Tongue (tissue), 3 donors: ENCODE measurements at places on chromosomes 13 and 19. TPM values are rescaled to one million over a fixed set of nuclear protein-coding genes. Genes with fewer than 3 reads are reported as not detected.

Gene ADGRE3
- total RNA-seq, result not detected

Gene VWA8
- total RNA-seq, result 43.3 TPM

Gene SERTM1
- total RNA-seq, result not detected

Gene LILRA6
- not detected for total RNA-seq

Gene ADAMTSL5
- 9.0 TPM for total RNA-seq

Gene ZNF536
- 8.3 TPM for total RNA-seq

Gene TNFSF9
- total RNA-seq, result 0.62 TPM

Gene C13orf42
- not detected for total RNA-seq

Gene FCER2
- not detected for total RNA-seq

Gene IGSF23
- total RNA-seq, result not detected

Gene FBXO17
- 35.2 TPM for total RNA-seq

Gene ZIM2
- 6.1 TPM for total RNA-seq

DNA sequence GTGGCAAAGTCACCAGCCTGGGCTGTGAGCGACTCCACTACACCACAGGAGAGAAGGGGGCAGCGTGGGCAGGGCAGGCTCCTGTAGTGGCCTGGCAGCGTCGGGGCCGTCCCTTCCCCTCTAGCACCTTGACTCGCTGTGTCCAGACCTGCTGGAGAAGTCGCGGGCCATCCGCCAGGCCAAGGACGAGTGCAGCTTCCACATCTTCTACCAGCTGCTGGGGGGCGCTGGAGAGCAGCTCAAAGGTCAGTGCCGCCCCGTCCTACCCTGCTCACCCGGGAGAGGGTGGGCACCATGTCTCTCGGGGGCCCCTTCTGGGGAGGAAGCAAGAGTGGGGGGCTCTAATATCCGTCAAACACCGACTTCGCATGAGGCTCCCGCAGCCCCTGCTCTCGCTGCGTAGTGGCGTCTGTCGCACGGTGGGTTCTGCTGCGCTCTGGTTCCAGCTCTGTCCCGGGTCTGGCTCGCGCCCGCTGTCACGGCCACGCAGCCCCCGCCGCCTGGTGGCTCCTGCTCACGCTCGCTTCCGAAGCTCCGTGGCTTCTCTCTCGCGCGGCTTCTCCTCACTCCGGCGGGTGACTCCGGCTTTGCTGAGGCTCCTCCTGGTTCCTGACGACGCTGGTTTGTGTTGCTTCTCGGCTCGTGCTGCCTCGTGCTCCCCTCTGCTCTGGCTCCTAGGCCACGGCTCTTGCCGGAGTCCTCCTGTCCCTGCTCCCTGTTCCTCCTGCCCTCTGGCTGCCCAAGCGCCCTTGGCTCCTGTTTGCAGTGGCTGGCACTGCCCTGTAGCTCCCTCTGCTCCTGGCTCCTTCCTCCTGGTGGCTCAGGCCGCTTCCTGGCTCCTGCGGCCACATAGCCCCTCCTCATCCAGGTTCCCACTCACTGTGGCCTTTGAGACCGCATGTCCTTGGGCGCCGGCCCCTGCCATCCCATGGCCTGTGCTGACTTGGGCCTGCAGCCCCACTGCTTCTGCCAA, 27.2 kb downstream of the MYH14 start:
- DNase-seq, result no peak

DNA sequence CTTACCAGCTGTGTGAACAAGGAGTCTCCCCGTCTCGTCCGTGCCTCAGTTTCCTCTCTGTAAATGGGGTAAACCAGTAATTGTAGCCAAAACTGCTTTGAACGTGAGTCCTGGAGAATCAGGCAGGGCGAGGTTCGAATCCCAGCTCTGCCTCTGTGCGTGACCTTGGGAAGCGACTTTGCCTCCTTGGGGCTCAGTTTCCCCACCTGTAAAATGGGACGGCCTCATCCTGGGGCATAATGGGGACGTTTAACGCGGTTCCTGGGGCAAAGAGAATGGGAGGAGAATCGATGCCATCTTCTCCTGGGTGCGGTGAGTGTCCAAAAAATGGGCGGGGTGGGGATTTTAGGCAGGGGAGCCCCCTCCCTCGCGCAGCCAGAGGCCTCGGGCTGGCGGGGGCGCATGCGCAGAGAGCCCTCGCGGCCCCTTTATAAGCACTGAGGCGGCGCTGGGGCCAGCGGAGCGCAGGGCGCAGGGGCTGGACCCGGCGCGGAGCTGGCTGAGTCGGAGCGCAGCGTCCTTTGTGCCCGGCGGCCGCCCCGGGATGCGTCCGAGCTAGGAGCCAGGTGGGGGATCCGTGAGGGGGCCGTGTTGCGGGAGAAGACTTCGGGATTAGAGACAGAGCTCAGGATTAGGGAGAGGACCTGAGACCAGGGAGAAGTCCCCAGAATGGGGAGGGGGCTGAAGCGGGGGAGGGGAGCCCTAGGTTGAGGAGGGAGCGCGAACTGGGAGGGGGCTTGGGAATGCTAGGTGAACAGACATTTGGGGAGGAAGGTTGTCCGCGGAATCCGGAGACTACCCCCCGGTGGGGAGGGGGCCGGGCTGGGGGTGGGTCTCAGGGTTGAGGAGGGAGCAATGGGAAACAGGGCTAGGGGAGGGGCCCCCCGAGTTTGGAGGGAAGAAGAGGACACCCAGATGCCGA, at the start of gene NCAN:
NCAN (plus strand) TSS at position 460 of the 922 bp plus-strand sequence. CDS start 4,996 bp downstream, outside the sequence.
- DNase-seq, result no peak

DNA sequence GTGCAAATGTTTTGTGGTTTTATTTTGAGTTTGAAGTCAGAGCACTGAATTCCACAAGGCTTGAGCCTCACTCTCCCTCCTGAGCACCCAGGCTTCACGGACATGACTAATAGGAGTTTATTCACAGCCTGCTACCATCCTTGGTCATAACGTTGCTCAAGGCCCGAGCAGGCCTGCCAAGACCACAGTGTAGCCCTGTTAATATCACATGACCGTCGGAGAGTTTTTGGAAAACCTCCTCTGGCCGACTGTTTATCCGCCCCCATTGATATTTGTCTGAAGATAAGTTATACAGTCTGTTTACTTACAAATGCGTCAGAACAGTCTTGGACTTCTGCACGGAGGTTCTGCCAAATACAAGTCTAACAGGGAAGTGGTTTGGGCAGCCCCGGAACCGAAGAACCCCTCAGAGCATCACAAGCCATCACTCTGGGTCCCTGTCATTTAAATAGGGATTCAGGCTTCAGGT, 89.9 kb downstream of the COL4A2 start:
- peak; percentile 62 for DNase-seq

- DNase-seq, result peak; percentile 59
Observed at GRCh38 chr13:90717451-90717936, 630.0 kb upstream of the MIR17HG start.

- DNase-seq, result no peak
Observed at GRCh38 chr13:47256618-47257017, 359.8 kb upstream of the HTR2A start.

DNA sequence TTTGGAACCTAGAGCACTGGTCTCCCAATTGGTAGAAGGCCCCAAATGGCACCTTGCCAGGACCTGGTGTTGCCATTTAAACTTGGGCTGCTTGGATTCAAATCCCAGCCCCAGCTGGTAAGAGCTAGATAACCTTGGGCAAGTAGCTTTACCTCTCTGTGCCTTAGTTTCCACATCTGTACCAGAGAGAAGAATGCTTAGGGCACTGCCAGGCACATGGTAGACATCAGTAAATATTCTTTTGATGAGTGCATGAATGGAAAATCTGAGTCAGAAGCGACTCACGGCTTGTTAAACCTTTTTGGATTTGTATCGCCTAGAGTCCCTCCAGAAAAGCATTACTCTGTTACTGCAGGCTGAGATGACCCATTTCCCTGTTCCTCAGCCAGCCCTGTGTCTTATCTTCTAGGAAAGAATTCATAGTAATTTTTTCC, 90.9 kb downstream of the SIPA1L3 start:
- DNase-seq, result peak; percentile 30

- DNase-seq, result peak; percentile 93
Observed at GRCh38 chr19:55341171-55341588, 1.5 kb downstream of the KMT5C start.

DNA sequence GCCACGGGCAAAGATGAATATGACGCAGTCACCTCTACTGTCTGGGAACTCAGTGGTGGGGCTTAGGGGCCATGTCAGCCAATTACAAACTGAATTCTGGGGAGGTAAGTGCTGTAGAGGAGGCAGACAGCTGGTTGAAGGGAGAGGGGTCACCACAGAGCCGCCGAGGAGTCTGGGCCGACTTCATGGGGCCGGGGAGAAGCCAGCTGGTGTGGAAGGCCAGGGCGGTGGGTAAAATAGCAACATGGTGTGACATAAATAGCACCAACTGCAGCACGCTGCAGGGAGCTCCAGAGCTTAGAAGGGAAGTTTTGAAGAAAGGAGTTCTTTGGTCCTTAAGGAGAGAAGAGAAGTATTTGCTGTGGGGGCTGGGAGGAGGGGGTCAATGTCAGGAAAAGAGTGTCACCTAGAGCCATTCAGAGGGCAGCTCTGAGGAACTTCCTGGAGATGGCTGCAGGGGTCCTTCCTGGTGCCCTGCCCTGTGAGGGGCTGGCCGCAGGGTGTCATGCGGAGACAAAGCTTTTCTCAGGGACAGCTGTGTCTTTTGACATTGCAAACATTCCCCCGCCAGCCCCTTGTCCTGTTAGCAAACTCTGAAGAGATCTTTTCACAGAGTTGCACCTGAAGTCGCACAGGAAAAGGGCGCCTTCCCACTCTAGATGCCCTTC, 6.4 kb downstream of the METTL21C start:
- peak; percentile 67 for DNase-seq

DNA sequence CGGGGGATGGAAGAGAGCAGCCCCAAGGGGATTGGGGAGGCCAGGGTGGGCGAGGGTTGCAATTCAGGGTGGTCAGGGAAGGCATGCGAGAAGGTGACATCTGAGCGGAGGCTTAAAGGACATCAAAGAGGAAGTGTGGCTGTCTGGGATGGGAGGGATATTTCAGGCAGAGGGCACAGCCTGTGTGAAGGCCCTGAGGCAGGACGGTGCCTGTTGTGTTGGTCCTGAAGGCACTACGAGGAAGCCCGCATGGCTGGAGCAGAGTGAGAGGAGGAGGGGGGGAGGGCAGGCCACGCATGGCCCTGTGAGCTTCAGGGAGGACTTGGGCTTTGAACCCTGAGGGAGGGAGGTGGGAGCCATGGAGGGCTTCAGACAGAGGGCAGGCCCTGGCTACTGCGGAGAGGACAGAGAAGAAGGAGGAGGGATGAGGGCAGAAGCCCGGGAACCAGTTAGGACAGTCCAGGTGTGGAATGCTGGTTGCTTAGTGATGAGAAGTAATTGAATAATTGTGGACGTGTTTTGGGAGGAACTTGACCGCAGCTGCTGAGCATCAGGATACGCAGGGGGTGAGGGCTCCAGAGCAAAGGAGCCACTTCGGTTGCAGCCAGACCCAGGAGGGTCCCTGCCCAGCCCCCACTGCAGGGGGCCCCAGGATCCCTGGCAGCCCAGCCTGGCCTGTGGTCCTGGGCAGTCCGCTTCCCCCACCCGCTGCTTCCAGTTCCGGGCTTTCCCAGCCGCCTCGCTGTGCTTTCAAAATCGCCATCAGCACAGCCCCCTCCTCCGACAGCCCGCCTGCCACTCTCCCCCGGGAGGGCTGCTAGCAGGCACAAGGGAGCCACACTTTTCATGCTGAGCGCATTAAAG, 6.2 kb downstream of the TLE6 start:
- peak; percentile 80 for DNase-seq

DNA sequence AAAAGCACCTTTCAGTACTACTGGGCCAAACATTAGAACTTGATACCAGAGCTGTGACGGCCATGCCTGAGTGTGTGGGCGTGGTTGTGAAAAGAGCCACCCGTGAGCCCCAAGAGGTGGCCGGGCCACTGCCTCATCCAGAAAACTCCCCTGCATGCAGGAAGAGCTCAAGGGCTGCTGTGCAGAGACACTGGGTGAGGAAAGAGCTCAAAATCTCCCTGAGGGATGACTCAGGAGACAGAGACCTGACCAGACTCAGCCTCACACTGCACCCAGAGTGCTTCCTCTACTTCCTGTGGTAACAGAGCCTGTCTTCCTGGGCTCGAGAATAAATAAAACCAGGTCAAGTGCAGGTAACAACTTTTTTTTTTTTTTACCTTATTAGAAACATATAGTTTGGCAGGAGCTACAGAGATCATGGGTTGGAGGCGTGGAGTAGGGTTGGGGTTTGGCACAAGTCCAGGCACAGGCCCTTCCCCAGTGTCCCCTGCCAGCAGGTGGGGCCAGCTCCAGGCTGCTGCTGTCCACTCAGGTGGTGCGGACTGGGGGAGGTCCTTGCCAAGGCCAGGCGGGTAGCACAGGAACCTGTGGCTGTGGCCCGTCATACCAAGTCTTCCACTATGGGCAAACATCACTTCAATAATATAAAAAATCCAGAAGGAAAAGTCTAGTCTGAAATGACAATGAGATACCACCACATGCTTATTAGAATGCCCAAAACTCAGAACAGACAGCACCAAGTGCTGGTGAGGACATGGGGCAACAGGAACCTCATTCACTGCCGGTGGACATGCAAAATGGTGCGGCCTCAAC, 25.5 kb downstream of the ELL start:
- no peak for DNase-seq

- DNase-seq, result no peak
Observed at GRCh38 chr19:41376998-41377365, 649 bp downstream of the TMEM91 start.

GRCh38 chr13:59441596-59442280, 722.0 kb downstream of the DIAPH3 start:
- no peak for DNase-seq

DNA sequence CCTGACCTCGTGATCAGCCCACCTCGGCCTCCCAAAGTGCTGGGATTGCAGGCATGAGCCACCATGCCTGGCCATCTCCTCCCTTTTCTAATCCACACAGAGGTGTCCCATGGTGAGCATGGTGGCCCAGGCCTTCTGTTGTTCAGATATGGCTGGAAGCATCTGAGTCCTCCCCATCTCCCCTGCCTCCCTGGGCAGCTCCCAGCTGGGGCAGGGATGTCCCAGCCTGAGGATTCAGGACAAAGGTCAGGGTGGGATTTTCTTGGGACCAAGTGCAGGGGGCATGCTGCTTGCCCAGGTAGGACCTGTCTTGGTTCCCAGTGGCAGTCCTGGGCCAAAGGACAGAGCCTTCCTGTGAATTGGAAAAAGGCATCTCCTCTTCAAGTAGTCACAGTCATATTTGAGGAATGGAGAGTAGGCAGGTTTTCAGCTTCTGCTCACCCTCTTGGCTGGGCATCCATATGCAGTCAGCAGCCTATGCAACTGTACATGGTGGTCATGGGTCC, 10.8 kb downstream of the ADGRE2 start:
- no peak for DNase-seq

- no peak for DNase-seq
Observed at GRCh38 chr13:101845245-101846020, 393.0 kb downstream of the ITGBL1 start.

- DNase-seq, result no peak
Observed at GRCh38 chr13:44244288-44244687, 129.3 kb upstream of the SERP2 start.

- DNase-seq, result peak; percentile 34
Observed at GRCh38 chr19:294946-295686, 3.9 kb upstream of the PLPP2 start.
